ENCODE measurements at places on chromosomes 1 and 21.

DNA sequence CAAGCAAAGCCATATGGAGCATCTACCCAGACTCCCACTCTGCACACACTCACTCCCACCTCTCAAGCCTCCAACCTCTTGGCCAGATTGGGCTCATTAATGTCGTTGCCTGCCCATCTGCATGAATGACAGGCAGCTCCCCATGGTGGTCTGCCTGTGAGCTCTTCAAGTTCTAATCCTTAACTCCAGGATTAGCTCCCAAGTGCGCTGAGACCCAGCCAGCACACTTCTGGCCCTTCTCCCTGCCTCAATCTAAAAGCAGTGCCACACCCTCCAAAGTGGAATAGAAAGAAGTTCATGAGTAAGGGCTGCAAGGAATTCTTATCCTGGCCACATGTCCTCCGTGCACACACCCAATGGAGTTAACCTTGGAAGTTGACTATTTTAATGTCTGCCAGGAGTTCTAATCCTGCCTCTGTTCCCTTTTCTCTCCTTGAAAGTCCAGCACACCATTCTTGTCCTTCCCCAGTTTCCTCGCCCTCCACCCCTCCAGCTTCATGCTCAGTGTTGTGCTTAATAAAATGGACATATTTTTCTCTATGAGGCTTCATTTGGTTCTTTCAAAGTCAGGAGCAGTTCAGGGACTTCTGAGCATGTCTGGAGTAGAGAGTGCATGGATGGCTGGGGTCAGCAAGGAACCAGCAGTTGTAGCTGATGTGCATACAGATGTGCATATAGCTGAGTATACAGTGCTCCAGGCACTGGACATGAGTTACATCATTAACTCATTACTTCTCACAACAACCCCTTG lies 30.1 kb downstream of the CAMK1G start:
- no peak for DNase-seq

DNA sequence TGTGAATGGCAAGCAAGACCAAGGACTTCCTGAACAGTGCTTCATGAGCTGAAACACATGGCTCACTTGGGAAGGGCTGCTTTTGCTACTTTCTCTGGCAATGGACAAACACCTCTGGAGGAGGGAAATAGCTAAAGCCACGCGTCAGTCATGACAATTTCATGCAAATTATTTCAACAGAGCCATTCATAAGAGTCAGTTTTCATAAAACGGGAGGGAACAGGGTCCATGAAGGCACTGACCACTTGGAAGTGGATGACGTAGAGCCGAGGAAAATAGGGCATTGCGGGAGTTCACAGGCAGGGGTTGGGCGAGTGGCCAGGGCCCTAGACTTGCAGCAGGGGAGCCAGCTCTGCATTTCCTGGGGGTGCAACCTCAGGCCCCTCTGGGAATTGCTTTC lies 43.9 kb downstream of the SDC3 start:
- no peak for DNase-seq

- no peak for DNase-seq
Observed at GRCh38 chr1:200355801-200356200, 54.0 kb downstream of the ZNF281 start.

GRCh38 chr1:116346943-116347673 lies 25.9 kb upstream of the ATP1A1 start:
- DNase-seq: peak; percentile 48

DNA sequence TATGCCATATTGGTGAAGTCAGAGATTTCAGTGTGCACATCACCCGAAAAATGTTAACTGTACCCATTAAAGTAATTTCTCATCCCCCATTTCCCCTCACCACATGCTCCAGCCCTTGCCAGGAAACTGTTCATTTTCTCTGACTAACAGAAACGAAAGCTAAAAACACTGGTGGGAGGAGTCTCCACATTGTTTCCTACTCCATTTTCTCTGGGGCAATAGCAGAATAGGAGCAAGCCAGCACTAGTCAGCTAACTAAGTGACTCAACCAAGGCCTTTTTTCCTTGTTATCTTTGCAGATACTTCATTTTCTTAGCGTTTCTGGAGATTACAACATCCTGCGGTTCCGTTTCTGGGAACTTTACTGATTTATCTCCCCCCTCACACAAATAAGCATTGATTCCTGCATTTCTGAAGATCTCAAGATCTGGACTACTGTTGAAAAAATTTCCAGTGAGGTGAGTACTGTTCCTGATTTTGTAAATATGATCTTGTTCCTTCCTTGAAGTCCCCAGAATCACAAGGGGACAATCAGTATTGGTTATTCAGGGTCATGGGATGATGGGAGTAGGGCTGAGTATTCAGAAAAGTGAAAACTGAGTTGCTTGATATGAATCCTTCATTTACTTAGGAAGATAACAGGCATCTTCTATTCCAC lies at the start of gene IFI16:
Gene IFI16, plus strand, starts transcription at position 204 of the 658 bp plus-strand sequence. CDS start 4,774 bp downstream, outside the sequence.
- peak; percentile 85 for DNase-seq

- DNase-seq: no peak
Observed at GRCh38 chr1:162691999-162692575, 59.8 kb downstream of the DDR2 start.

DNA sequence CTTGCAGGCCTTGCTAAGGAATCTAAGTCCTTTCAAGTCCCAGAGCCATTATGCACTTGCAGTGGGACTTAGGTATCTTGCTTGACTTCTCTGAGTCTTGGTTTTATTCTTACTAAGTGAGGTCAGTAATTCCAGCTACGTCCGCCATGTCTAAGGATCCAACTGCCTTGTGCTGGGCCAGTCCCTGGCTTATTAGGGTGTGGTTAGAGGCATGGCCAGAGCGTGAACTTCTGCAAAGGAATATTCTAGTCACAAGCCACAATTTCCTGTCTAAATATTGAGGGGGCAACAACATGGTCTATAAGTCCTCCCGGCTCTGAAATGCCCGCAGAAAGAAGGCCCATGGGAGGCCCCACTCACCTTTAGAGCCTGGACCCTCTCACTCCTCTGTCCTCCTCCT lies 82.9 kb downstream of the TMEM53 start:
- DNase-seq: no peak

- DNase-seq: no peak
Observed at GRCh38 chr21:33302055-33302454, 22.7 kb upstream of the IFNAR1 start.

DNA sequence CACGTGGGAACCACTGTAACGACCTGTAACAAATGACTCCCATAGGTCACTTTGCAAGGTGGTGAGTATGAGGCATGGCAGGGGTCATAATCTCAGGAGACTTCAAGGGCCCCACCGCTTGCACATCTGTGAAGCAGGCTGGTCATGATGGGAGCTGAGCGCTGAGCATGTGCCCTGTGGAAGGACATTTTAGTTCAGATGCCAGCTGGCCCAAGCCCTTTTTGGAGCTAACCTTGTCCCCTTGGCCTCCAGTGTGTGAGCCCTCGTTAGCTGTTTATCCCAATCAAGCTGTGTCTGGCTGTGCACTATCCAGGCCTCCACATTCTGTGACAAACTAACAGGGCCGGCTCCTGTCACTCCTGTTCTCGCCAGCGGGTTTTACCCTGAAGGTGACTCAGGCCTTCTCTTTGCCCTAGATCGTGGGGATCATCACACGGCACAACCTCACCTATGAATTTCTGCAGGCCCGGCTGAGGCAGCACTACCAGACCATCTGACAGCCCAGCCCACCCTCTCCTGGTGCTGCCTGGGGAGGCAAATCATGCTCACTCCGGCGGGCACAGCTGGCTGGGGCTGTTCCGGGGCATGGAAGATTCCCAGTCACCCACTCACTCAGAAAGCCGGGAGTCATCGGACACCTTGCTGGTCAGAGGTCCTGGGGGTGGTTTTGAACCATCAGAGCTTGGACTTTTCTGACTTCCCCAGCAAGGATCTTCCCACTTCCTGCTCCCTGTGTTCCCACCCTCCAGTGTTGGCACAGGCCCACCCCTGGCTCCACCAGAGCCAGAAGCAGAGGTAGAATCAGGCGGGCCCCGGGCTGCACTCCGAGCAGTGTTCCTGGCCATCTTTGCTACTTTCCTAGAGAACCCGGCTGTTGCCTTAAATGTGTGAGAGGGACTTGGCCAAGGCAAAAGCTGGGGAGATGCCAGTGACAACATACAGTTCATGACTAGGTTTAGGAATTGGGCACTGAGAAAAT lies 7.6 kb downstream of the NPPA start:
- DNase-seq: no peak

DNA sequence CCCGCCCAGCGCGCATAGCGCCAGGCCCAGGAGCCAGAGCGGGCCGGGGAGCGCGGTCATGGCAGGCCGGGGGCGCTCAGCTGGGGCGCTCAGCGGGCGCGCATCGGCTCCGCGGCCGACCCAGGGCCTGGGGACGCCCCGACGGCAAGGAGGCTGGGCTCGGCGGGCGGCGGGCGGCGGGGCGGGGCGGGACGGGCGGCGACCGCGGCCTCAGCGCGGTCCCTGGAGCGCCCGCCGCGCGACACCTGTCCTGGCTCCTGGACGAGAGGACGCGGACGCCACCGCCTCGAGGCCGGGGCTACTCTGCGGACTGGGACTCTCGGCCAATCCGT lies 273 bp downstream of the BMP8B start:
- peak; percentile 17 for DNase-seq

- peak; percentile 82 for DNase-seq
Observed at GRCh38 chr1:151898519-151898991, 10.8 kb downstream of the THEM4 start.

DNA sequence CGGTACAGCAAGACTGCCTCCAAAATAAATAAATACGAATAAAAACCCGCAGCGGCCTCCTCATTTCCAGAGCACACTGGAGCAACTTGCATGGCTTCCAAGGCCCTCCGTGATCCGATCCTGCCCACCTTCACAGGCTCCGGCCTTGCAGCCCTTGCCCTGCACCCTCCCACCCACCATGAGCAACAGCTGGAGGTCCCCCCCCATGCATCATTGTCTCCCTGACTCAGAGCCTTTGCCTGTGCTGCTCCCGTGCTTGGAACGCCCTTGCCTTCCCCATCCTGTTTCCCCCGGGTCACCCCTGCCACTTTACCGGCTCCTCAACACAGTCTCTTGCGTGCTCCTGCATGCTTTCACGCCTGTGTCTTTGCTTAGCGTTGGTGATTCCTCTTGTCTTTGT lies 71.0 kb upstream of the ANGPTL1 start:
- DNase-seq: no peak

DNA sequence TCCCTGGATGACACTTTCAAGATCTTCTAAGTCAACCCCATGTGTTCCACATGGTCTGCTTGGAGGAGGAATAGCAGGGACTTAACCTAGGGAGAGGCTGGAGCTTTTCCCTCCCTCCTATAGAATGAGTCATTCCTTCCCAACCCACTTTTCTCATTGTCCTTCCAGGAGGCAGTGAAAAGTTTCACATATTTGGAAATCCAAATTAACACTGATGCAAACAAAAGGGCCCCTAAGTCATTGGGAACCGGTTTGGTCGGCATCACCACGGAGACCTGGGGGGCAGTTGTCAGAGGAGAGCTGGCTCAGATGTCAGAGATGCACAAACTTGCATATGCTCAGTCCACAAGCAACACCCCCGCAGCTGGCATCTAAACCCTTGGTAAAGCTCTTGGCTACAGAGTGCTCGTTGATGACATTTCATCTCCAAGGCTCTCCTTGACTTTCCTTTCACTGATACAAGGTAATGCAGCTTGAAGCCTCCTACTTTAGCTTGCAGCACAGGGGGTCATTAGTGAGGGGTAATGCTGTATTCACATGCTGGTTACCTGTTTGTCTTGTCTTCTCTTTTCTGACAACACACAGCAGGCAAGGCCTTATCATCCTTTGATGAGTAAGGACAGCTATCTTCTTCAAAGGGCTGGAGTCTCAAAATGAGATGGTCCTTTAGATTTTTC lies 12.3 kb upstream of the LRRC8D start:
- DNase-seq: no peak

- DNase-seq: no peak
Observed at GRCh38 chr1:64822621-64823020, 77.7 kb downstream of the RAVER2 start.

DNA sequence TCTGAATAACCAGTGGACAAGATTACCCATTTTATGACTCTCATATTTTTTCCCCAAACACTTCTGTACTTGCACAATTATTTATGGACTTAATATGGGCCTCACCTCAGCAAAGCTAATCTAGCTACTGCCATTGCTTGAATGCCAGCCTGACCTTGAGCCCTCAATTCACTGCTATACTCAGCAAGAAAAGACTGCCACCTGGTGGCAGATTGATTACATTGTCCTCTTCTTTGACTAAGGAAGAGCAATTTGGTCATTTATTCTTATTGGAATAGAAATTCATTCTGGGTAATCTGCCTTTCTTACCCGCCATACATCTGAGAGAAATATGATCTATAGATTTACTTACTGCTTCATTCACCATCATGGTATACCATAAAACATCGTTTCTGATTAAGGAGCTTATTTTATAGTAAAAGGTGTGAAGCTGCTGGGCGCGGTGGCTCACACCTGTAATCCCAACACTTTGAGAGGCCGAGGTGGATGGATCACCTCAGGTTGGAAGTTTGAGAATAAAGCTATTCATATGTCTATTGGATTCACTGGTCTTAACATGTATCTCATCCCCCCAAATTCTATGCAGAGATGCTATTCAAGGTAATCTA lies 32.9 kb upstream of the DIPK1A start:
- DNase-seq: peak; percentile 78

GRCh38 chr1:236016782-236017400 lies 48.0 kb downstream of the NID1 start:
- DNase-seq: no peak

DNA sequence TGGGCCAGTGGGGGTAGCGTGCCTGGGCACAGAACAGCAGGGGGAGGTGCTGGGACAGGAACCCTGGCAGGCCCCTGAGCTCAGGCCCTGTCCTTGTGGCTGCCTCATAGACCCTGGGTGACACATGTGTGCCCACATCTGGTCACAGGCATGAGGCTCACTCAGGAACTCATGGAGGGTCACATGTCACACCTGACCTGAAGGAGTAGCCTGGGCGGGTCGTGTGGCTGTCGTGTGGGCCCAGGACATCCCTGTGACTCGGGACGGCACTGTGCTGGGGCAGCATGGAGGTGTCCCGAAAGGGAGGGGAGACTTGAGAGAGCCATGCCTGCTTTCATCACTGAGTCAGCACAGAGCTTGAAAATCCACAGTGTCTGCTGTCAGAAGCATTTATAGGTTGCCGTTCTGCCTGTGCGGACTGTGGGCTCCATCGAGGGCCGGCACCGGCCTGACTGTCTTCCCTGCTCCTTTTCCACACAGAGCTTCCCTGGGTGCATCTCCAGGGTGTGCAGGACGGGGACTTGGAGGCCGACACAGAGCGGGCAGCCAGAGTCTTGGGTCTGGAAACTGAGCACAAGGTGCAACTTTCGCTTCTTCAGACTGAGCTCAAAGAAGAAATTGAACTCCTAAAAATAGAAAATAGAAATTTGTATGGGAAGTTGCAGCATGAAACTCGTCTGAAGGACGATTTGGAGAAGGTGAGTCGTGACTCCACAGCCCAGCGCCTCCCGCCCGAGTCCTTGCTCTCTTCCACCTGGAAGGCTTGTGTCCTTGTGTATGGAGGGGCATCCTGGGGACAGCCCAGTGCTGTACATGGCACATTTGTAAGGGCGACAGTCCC lies 32.8 kb downstream of the PCNT start:
- DNase-seq: no peak

DNA sequence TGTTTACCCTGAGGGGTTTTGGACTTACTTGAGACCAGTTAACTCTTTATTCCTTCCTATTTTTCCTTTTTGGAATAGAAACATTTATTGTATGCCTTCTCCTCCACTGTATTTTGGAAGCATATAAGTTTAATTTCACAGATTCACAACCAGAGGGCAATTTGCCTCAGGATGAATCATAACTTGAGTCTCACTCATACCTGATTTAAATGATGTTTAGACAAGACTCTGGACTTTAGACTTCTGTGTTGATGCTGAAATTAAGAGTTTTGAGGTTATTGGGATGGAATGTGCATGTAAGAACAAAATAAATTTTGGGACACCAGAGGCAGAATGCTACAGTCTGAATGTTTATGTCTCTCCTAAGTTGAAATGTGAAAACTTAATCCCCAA lies 7.1 kb upstream of the ADAM30 start:
- no peak for DNase-seq

- DNase-seq: no peak
Observed at GRCh38 chr1:4638345-4638729, 16.1 kb upstream of the AJAP1 start.

All from CD4-positive, alpha-beta memory T cell (primary cell).